Breast epithelium (tissue), 4 donors: ENCODE measurements at places on chromosomes 3 and 15.

DNA sequence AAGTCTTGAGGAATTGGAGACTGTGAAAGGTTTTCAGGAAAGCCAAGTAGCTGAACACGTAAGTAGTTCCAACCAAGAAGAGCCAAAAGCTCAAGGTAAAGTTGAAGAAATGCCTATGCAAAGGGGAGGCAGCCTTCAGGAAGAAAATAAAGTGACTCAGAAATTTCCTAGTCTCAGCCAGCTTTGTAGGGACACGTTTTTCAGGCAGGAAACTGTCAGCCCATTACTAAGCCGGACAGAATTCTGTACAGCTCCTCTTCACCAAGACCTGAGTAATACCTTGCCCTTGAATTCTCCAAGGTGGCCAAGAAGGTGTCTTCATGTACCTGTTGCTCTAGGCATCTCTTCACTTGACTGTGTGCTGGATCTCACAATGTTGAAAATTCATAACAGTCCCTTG, 48.6 kb downstream of the CDAN1 start:
- no peak for DNase-seq

- no peak for DNase-seq
These were observed 296 bp downstream of the TPRA1 start for GRCh38 chr3:127590282-127590592.

DNA sequence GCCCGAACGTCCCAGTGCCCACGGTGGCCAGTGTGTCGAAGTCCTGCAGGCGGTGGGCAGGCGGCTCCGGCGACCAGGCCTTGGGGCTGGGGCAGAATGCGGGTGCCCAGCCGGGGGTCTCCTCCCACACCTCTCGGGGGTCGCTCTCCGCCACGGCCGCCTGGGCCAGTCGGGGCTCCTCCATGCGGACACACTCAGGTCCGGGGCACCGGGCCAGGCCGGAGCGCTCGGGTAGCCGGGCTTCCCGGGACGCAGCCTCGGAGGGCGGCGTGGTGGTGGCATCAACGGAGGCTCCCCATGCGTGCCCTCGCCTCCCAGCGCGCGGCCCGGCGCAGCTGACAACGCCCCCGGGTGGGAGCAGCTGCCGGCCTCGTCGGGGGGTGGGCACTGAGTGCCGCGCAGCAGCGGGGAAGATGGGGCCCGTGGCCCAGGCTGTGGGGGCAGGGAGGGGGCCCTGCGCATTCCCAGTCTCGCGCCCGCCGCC, 30.1 kb upstream of the CERS3 start:
- DNase-seq, result no peak

DNA sequence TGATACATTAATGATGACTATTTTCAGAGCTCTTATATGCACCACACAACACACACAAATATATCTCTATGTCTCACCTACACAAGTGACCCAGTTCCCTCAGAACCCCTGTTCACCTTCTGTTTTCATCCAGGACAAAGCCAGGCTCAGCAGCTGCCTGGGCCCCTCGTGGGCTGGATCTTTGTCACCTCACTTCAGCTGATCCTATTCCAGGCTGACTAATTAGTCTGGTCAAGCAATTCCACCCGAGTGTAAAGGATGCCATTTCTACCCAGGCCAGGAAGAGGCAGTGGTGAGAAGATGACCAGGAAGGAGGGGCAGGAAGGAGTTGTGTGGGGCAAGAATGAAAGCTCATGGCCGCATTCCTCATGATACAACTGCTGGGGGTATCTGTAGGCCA, 62.3 kb downstream of the DHX30 start:
- no peak for DNase-seq

DNA sequence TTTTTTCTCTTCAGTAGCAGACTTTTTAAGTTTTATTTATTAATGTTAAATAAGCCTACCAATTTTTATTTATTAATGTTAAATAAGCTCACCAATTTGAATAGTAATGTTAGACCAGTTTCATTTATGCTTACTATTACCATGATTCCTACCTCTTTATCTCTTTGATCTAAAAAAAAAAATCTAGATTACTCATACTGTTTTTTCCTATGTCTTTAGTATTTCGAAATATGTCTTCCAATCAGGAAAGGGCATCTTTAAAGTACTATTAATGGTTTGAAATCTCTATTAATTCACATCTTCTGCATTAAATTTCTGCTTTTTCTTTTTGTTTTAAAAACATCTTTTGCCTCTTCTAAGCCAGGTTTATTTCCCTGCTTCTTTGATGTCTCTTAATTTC, 27.5 kb upstream of the MAPKBP1 start:
- DNase-seq, result no peak

GRCh38 chr15:88678755-88679154, 39.9 kb downstream of the ISG20 start:
- DNase-seq, result no peak

- no peak for DNase-seq
These were observed 148.0 kb upstream of the OSTN start for GRCh38 chr3:191051037-191051436.

DNA sequence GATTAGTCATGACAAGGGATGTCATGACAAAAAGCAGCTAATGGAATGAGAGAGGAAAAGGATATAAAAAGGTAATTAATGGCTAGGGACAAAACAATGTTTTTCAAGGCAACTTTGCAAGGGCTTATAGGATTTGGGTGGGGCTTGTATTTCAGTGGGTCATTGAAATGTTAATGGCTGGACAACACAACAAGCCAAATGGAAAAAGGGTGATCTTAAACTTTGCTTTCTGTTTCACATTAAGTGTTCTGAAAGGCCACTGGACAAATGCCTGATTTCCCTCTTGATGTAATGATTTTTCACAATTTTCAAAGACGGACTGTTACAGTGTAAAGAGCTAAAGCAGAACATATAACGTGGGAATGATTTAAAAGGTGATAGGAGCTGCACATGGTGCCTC, 345.0 kb downstream of the TUSC7 start:
- DNase-seq, result no peak

DNA sequence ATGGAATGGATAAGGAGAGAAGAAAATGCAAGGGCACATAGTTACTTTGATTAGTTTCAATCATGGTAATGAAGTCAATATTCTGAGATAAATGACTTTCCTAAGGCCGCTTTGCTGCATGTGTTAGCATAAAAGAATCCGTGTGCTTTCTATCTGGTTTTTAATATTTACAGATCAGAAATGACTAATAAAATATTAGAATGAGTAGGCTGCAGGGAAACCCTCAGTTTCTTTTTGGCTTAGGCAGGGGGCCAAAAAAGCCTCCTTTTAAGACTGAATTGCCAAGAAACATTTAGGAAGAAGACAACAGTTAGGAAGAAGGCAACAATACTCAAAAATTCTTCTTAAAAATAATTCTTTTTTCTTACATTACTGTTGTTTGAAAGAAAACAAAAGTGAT, 11.6 kb downstream of the NEK11 start:
- no peak for DNase-seq

DNA sequence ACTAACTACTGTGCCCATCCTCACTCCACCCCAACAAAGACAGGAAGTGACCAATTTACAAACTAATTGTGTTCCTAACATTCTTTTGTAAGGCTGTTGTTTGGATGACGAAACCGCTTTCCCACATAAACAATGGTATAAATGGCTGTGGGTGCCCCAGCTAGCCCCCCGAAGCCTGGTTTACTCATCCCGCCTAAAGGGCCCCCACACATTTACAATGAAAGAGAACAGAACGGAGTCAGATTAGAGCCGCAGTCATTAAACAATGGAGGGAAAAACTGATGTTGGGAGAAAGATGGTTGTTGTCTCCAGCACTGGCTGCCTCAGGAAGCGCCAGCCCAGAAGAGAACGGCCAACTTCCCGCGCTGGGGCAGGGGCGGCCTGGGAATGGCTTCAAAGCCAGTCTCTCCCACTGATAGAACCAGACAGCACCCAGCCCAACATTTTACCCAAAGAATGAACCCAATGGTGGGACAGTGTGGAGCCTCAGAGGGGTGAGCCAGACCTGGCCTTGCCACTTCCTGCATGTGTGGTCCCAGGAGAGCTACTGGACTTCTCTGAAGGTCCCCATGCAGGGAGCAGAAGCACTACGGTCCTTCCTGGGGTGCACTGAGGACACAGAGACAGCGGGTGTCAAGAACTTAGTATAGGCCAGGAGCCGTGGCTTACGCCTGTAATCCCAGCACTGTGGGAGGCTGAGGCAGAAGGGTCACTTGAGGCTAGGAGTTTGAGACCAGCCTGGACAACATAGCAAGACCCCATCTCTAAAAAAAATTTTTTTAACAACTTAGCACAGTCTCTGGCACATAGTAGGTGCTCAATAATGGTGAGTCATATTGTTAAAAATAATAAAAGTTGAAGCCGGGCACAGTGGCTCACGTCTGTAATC, 75.8 kb upstream of the GATA2 start:
- no peak for DNase-seq

GRCh38 chr3:136396916-136397315, 146.8 kb downstream of the PCCB start:
- no peak for DNase-seq

GRCh38 chr15:43508991-43509659, 8.3 kb upstream of the MAP1A start:
- no peak for DNase-seq

GRCh38 chr3:13867732-13868131, 12.1 kb downstream of the WNT7A start:
- DNase-seq, result no peak

GRCh38 chr3:188199386-188199785, 45.4 kb downstream of the LPP start:
- no peak for DNase-seq

- DNase-seq, result no peak
These were observed 4.9 kb downstream of the MUC4 start for GRCh38 chr3:195806916-195807231.

GRCh38 chr15:95019907-95020306, 788.5 kb downstream of the MCTP2 start:
- no peak for DNase-seq

GRCh38 chr3:124650798-124651197, 79.5 kb upstream of the UMPS start:
- no peak for DNase-seq

DNA sequence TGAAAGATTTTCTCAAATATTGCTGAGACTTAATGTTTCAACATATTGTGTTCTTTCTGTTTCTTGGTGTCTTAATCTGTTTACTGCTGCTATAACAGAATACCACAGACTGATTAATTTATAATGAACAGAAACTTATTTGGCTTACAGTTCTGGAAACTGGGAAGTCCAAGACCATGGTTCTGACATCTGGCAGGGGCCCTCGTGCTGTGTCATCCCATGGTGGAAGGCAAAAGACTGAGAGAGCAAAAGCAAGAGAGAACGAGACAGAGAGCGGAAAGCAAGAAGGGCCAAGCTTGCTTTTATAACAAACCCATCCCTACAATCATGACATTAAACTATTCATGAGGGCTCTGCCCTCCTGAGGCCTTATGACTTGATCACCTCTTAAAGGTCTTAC, 88.7 kb downstream of the ARNT2 start:
- DNase-seq, result no peak

DNA sequence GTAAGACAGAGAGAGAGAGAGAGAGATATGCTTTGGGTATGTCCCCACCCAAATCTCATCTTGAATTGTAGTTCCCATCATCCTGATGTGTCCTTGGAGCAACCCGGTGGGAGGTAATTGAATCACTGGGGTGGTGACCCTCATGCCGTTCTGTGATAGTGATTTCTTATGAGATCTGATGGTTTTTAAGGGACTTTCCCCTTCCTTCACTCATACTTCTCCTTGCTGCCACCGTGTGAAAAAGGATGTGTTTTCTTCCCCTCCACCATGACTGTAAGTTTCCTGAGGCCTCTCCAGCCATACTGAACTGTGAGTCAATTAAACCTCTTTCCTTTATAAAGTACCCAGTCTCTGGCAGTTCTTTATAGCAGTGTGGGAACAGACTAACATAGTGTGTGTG, 60.3 kb downstream of the EOMES start:
- no peak for DNase-seq

DNA sequence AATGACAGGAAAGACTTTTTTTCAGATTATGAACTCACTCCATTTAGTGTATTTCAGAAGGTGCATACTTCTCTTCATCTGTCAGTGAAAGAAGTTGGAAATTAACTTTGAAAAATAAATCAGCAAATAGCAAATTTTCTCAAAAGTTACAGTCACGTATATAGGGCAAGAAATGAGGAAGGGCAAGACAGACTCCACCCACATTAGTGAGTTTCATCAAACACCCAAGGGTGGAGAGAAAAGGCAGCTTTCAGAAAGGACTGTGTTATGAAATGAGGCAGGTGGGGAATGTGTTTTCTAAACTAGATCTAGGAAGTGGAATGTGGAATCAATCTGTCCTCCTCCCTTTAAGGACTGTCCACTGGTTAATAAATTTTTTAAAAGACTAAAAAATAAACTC, 2.9 kb downstream of the SLC22A13 start:
- no peak for DNase-seq

DNA sequence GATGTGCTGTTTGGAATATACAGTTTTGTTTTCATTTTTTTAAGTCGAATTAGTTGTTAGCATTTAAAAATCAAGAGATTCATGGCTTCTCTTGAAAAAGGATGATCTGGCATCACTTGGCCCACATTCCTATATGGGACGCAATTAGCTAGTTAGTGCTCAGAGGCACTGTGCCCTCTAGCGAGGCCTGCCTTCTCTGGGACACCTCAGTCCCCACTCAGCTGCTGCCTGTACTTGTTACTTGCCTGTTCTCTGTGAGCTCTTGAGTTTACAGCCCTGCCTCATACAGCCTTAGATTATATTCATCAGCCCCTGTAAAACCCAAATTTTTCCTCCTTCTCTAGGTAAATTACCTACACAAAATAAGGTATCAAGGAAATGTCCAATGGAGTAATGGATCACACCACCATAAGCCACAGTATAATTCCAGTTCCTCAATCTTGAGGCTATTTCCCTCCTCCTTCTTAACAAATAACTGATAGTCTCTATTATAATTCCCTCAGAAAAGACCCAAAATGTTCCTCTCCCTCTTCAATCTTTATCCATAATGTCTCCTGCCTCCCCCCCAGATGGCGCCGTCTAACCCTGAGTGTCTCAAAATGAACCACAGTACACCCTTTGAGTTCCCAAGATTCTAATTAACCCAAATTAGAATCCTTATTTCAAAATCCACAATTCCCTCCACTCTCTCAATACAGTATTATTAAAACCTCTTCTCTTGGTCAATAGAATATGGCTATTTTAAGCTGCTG, 2.7 kb downstream of the ZMAT3 start:
- DNase-seq, result no peak

- no peak for DNase-seq
These were observed 15.0 kb downstream of the NEK10 start for GRCh38 chr3:27354161-27354560.

GRCh38 chr15:37933666-37934065, 774 bp upstream of the TMCO5A start:
- DNase-seq, result no peak

DNA sequence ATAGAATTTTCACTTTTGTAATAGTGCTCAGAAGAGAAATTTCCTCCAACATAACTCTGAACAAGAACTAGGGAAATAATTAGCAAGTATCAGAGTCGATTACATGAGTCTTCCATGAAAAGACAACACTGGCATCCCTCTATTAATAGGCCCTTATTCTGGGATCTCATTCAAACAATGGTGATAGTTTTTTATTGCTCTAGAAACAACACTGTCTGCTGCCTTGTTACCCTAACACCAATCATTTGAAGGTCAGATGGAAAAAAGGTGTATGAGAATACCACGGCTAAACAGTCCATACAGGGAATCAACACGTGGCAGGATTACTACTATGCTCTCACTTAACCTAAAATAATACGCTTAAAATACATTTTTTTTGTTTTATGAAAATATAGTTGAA, 35.9 kb downstream of the GNB4 start:
- no peak for DNase-seq

- DNase-seq, result no peak
These were observed 545.5 kb downstream of the NAALADL2 start for GRCh38 chr3:175404621-175405020.
